ENCODE measurements at places on chromosomes 16 and 17.
A peak's percentile ranks its signal among the peaks of the same experiment; 100 is the strongest.

DNA sequence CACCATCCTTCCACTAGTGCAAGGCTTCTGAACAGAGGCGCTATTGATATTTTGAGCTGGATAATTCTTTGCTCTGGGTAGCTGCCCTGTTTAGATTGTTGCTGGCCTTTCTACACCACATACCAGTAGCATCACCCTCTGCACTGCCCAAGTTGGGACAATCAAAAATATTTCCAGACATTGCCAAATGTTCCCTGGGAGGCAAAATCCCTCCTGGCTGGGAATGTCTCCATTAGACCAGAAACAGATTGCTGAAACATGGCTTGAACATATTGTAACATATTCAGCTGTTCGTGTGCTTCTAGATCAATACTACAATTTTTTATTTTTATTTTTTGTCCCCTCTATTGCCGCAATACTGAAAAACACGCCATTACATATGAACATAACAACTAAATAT lies 174.6 kb downstream of the ABCA8 start:
- DNase-seq, result no peak

DNA sequence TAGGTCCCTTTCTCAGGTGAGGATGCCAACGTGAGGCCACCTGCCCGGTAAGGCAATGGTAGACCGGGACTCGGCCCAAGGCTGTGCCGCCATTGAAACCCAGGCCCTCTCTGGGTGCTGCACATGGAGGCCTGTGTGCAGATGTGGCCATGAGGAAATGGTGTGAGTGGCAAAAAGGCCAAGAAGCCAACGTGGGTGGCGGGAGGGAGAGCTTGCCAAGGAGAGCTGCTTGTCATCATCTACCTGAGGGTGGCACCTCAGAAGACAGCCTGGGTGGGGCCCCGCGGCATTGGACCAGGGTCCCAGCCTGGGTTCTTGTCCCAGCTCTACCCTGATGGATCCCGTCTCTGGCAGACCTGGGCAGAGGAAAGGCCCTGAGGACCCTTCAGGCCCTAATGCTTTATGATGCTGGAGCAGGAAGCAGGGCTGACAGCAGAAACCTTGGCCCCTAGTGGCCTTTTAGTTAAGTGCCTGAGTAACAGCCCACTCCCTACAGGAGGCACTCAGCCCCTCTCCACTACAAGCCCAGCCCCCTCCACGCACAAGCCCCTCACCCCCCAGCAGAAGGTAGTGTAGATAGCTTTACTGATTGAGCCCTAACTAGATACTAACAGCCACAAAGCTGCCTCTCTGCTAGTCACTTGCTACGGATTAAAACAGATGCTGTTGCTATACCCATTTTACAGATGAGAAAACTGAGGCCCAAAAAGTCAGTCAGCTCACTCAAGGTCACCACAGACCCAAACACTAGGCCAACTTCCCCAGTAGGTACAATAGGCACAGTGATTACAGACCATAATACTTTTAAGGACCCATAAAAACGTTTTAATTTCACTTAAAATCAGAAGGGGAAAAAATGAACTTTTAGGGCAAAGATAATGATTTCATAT lies 26.2 kb upstream of the KIFC3 start:
- no peak for DNase-seq

DNA sequence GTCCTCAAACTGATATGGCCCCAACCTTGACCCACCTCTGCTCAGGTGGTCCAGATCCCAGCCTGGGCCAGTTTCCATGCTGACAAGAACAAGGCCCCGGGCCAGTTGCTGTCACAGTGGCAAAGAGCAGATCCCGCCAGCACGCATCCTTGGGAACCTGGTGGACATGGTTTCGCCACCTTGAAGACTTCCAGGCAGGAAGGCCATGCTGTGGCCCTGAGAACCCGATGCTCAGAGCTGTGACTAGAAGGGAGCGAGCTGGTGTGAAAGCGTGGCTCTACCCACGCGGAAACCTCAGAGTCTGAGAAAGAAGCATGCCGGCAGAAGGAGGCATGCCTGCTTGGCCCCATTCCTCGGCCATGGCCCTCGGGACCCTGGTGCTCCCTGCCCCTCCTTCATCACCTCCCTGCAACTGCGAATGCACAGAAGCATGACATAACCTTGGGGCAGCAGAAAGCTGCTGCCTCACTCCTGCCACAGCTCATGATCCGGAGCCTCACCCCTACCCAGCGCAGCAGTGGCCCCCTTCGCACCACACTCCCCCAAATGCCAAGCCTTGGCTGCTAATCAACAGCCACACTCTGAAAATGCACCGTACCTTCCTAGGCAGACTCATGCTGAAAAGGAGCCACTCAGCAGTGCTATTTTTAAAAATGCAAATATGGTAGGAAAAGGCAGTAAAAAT lies 33.2 kb downstream of the UBE2O start:
- no peak for DNase-seq

DNA sequence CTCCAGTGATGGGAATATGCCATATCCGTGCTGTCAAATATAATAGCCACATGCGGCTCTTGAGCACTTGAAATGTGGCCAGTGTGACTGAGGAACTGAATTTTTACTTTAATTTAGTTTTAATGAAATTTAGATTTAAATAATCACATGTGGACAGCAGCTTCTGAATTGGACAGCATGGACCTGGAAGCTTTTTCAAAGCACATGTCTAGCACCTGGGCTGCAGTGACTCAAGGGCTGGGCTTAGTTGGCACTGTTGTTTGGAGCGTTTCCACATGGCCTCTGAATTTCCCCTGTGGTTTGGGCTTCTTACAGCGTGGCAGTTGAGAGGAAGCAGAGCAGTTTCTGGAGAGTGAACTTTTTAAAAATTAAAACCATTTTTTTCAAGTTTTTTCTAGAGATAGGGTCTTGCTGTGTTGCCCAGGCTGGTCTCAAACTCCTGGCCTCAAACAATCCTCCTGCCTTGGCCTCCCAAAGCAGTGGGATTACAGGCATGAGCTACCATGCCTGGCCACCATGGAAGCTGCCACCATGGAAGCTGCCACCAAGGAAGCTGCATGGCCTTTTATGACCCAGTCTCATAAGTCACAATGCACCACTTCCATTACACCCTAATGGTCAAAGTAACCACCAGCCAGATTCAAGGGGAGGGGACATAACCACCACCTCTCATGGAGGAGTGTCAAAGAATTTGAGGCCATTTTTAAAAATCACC lies 6.7 kb upstream of the TOB1 start:
- no peak for DNase-seq

- DNase-seq, result no peak
Observed at GRCh38 chr16:14423344-14423743, 206.7 kb downstream of the PARN start.

- no peak for DNase-seq
Observed at GRCh38 chr17:19248151-19248927, 11.2 kb downstream of the EPN2 start.

DNA sequence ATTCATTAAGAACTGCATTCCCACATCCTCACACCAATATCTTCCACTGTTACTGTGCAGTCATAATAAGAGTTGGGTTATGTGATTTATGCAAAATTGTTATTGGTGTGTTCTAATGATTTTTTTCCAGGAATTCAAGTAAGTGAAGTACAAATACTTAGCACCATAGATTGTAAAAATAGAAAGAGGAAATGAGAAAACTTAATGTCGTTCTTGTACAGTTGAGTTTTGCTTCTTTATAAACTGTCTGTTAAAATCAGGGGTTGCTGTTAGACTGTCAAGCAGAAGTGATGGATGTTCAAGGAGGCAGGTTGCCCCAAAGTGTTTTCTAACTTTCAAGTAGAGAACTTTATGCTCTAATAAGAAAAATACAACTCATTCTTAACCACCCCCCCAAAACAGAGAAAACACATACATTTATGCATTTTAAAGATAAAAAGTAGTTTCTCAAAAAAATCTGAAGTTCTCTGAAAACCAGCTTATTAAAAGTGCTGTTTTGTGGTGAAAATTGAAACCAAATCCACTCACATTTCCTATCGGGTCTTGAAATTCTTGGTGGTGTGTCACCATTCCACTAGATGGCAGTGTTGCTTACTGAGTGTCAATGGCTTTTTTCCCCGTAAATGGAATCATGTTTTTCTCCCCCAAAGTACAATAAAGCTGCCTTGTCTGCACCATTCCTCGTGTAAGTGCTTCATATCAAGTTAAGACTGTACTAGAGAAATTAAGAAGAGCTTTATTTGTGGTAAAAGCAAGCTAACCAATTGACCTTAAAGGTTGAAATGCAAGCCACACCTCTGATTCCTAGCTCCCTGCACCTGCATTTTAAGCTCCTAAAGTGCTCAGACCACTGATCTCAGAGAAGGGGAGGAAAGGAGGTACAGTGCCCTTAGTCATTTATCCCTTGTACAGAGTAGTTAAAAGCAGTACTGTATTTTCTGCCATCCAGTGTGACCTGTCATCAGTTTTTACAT lies 4.7 kb upstream of the IGSF6 start:
- no peak for DNase-seq

DNA sequence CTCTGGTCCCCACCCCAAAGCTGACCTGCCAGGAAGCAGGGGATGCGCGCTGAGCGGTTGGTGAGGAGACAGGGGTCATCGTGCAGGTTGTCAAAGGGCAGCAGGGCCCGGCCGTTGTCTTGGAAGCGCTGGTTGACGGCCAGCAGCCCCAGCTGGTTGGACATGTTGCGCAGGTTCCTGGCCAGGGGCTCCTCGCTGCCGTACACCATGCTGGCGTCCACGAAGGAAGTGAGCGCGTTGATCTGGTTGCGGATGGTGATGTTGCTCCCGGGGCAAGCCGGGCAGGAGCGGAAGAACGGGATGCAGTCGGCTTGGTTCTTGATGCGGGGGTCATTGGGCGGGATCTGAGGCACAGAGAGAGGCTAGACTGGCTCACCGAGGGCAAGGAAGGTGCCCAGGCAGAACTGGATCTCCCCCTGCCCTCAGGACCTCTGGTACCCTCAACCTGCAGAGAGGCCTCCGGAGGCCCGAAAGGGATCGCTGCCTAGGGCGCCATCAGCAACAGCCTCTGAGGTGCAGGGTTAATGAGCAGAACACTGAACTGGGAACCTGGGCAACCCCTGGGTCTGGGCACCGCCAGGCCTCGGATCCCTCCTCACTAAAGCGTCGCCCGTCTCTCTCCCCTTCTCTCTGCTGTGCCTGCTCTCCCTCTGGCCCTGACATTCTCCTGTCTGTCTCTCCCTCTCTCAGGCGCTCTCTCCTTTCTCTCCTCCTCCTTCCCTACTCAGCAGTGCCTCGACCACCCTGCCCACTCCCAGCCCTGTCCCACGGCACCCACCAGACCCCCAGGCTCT lies 2.7 kb downstream of the MPO start:
- no peak for DNase-seq

DNA sequence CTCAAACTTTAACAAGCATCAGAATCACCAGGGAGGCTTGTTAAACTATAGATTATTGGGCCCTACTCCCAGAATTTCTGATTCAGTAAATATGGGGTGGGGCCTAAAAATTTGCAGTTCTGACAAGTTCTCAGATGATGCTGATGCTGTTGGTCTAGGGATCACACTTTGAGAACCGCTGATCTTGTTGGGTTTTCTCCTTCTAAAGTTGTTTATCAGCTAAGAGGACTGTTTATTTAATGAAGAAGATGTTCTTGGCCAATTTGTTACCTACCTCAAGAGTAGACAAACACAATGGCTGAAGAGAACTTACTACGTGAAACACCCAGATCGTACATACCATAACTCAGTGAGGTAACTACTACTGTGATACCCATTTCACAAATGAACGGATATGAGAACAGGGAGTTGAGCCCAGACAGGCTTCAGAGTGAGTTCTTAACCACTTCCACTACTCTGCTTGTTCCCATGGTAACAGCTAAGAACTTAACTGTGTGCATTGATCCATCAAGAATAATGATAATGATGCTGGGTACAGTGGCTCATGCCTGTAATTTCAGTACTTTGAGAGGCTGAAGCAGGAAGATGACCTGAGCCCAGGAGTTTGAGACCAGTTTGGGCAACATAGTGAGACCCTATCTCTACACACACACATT lies 85.3 kb upstream of the NSRP1 start:
- peak; percentile 26 for DNase-seq

DNA sequence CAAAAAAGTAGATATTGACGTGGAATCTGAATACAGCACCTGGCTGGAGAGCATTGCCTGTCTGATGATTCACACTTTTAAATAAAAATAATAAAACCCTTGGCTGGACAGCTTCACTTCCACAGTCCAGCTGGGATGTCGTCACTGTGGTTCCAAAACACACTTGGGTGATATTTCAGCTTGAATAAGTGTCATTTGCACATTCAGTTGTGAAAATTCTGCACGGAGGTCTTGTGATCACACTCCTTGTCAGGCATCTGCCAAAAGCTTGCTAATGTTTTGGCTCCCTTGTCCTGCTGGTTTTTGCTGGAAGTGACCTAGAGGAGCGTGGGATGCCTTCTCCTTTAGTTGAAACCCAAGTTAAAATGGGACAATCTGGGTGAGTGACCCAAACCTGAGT lies 60.7 kb downstream of the PCTP start:
- no peak for DNase-seq

GRCh38 chr17:77654296-77654695 lies 304.2 kb upstream of the TNRC6C start:
- no peak for DNase-seq

GRCh38 chr17:14429084-14429483 lies 128.2 kb downstream of the HS3ST3B1 start:
- no peak for DNase-seq

DNA sequence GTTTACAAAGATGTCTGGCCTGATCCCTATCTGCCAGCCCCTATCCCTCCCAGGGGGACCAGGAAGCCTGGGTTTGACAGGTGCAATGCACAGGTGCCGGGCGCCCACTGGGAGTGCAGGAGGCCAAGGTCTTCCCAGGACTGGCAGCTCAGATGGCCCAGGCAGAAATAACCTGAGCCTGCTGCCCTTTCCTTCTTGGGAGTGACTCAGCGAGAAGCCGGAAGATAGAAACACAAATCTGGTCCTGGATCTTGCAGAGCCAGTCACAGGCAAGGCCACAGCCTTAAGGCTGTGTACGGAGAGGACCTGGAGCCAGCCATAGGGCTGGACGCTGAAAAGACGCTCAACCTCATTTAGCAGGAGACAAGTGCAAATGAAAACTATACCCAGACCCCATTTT lies 27.7 kb downstream of the GPR142 start:
- no peak for DNase-seq

DNA sequence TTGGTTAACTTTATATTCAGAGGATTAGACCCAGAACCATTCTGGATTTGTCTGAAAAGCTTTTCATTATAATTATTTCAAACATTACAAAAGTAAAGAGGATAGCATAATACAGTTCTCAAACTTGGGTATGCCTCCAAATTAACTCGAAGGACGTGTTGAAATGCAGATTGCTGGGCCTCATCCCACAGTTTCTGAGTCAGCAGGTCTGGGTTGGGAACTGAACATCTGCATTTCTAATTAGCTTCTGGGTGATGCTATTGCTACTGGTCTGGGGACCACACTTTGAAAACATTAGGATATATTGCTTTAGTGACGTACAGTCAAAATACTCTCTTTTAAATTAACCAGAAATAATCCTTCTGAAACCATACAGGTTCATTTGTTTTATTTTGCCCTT lies 10.0 kb downstream of the TPPP3 start:
- no peak for DNase-seq

DNA sequence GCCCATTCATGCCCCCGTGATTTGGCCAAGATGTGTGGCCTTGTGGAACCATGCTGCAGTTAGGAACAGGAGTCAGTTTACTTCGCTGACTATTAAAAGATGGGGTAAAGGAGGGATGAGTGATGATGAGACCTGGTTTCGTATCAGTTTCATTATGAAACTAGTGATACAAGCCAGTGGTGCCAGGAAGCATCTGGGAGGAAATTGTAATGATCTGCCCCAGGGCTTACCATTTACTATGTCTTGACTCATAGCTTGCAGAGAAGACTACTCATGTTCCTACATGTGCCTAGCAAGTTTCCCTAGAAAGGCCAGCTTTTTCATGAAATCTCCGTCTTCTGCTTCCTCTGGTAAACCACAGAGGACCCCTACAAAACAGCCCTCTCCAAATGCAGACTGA lies 23.2 kb downstream of the CDH3 start:
- DNase-seq, result peak; percentile 19

GRCh38 chr17:36627101-36627500 lies 25.7 kb downstream of the MRM1 start:
- no peak for DNase-seq
